Pulmonary artery endothelial cell (primary cell): ENCODE measurements at places on chromosomes 3 and 15.

GRCh38 chr3:140198242-140198641, 263.3 kb downstream of the CLSTN2 start:
- DNase-seq = no peak

GRCh38 chr3:17227472-17227871, 342.7 kb downstream of the PLCL2 start:
- no peak for DNase-seq

DNA sequence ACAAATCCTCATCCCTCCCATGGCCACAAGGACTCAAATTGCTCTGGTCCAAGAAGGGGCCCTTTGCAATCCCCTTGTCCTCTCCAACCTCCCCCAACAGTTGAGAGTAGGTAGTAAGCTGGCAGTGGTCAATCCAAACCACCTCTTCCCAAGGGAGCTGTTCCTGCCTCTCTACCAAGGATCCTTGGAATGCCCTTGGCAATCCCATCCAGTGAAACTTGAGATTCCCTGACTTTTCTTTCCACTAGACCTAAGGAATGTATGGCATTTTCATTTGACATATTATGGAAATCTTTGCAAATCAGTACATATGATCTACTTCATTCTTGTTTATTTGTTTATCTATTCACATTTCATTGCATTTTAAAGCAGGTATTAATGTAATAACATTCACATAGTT, 4.8 kb upstream of the RBP2 start:
- no peak for DNase-seq

- DNase-seq = no peak
Measured at GRCh38 chr3:121430664-121431215, 115.0 kb downstream of the POLQ start.

DNA sequence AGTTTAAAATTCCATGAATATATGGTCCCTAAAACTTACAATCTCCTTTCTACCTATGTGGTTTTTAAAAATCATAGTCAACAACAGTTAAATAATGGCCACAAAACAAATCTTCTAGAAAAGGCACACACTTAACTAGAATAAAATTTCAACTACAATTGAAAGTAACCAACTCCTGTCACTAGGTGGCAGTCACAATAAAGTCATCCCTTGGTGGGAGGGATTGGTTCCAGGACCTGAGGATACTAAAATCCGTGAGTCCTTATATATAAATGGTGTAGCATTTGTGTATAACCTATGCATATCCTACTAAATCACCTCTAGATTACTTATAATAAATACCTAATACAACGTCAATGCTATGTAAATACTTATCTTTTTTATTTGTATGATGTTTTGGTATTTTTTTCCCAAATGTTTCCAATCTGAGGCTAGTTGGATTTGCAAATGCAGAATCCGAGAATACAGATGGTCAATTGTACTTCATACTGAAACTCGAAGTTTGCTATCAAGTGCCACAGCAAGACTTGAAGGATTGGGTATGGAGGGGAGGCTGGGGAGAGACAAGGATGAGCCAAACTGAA, 172.6 kb downstream of the FMN1 start:
- DNase-seq = no peak

GRCh38 chr3:14768881-14769280, 49.9 kb upstream of the FGD5 start:
- no peak for DNase-seq

DNA sequence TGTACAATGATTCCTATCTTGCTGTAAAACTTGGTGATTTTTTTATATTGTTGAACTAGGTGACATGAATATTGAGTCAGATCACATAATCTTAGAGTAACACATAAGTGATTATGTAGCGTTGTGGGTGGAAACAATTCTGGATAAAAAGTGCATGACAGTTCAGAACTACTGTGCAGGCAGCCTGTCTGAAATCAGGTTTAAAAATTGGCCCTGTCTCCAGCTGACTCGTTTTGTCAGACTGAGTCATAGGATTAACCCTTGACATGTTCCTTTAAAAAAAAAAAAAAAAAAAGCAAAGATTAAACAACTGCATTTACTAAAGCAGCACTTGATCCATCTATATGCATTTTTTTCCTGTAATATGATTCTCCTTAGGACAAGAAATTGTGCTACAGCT, 160.0 kb upstream of the CGNL1 start:
- no peak for DNase-seq

DNA sequence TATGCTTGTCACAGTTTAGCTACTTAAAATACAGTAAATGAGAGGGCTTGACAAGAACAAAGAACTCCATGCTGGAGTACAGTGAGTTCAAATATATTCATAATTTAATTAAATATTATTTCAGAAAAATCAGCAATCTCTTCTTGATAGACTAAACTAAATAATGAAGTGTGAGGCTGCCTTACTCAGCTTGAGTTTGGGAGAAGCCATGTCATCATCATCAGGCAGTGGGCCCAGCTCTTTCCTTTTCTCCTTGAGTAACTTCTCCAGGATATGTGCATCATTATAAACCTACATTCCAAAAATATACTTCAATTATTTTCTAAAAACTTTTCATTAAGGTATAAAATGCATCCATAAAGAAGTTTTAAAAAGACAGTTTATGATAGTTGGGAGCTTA, 70.5 kb downstream of the PBRM1 start:
- no peak for DNase-seq

GRCh38 chr3:98034486-98034885, 629 bp downstream of the GABRR3 start:
- no peak for DNase-seq

- DNase-seq = no peak
Measured at GRCh38 chr3:32593903-32594525, 23.4 kb upstream of the DYNC1LI1 start.

DNA sequence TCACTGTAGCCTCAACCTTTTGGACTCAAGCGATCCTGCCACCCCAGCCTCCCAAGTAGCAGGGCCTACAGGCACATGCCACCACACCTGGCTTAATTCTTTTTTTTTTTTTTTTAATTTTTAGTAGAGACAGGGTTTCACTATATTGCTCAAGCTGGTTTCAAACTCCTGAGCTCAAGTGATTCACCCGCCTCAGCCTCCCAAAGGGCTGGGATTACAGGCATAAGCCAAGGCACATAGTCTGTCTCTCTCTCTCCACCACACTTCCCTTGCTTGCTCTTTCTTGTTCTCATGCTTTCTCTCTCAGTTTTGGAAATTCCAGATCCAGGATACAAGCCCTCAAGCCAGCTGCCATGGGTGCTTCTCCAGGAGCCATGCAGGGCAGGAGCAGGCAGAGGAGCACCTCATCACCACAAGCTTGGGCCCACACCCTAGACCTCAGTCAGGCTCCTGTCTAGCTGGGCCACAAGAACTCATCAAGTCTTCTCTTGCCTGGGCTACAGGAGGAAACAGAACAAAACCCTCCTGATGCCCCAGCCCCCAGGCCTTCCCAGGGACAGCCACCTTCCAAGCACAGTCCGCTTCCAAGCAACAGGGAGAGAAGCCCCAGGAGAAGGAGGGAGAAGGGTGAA, 145.3 kb upstream of the LPP start:
- DNase-seq = no peak

- DNase-seq = no peak
Measured at GRCh38 chr3:13085081-13085845, 12.0 kb upstream of the IQSEC1 start.

DNA sequence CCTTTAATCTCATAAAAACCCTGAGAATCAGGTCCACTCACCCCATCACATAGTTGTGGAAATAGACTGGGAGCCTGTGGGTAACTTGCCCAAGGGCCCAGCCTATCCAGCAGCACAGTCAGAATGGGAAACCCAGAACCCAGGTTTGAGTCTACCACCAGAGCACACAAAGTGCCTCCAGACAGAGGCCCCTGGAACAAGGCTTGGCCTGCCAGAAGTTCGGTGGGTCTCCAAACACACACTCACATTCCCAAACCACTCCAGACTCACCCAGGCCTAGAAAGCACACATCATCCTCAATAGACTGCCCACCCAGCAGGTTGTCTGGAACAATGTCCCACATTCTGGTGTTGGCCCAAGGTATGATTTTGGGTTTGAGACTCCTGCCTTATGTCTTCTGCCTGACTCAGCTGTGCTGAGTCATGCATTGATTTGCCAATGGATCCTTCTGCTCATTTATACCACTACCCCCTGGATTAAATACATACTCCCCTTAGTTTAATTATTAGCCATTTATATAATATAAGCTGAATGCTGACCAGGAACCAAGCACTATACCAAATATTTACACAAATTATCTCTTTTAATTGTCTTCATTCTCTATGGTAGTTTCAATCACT, 4.5 kb downstream of the SLC12A8 start:
- DNase-seq = no peak

DNA sequence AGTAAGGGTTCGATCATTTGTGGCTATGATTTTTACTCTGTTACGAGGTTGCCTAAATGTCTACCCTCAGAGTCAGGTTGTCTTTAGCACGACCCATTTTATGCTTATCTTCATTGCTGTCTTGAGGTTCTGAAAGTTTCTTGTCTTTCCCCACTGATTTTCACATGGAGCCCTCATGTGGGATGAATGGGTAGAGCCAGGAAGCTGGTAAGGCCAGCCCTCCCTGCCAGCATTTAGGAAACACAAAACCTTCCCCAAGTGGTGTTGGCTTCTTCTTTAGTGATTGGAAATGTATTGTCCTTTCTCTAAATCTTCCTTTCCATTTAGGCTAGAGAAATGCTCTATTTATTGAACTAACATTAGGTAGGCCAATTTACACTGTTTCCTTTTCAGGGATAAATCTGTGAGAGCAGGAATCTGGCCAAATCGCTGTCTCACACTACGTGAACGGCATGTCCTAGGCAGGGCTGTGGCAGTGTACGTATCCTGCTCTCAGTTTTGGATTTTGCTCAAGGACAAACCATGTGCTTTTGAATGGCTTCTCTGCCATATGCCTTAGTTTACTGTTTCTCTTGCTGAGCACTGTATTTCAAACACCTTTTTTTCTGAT, 43.7 kb downstream of the MYZAP start:
- no peak for DNase-seq

DNA sequence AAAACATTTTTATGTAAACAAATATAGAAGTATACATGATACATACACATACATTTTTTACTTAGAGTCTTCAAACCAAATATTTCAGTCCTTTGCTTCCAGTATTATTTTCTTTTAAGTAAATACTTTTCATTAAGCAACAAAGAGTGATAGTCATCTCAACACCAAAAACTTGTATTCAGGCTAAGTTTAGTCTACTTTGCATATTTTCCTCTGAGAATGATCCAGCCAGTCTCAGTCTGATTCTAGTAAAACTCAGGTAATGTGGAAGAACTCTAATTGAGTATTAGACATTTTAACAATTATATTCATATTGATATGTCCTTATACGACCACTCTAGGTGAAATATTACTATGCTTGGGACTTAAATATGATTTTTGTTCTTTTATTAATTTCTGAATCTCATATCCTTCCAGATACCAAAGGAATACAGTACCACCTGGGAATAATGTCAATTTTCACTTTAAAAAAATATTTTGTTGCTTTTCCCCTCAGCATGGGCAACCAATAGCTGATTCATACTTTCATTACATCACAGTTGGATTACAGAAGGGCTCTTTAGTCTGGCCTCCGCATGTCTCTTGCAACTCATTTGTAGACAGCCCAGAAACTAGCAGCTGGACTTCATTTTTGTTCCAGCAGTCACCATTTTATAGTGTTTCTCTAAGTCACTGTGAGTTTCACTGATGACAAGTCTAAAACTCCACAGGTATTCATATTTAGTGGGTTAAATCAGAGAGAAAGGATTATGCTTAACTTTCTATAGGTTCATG, 390.4 kb downstream of the ZBTB20 start:
- no peak for DNase-seq

GRCh38 chr3:181635141-181635540, 76.6 kb upstream of the SOX2 start:
- DNase-seq = no peak

GRCh38 chr15:33200444-33200843, 5.9 kb upstream of the FMN1 start:
- no peak for DNase-seq

GRCh38 chr15:98760975-98761374, 112.6 kb downstream of the IGF1R start:
- DNase-seq = no peak

- no peak for DNase-seq
Measured at GRCh38 chr15:79357566-79357965, 46.7 kb downstream of the TMED3 start.

GRCh38 chr3:113231827-113232253, 20.5 kb downstream of the BOC start:
- no peak for DNase-seq

- DNase-seq = no peak
Measured at GRCh38 chr3:129389572-129389937, 38.9 kb downstream of the EFCAB12 start.

DNA sequence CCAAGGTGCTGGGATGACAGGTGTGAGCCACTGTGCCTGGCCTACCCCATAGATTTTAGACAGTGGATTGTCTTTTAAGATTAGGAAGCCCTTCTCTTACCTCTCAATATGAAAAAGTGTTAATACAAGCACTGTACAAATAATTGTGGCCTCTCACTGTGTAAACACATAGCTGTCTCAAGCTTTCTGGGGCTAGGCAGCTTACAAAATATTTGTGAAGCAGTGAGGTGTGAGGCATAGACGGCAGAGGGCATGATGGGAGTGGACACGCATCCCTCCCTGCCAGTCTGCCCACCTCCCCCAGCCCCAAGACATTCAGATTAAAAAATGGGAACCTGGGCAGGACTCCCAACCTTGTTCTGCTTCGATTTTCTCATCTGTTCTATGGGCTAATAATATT, 34.6 kb downstream of the SQOR start:
- DNase-seq = no peak

DNA sequence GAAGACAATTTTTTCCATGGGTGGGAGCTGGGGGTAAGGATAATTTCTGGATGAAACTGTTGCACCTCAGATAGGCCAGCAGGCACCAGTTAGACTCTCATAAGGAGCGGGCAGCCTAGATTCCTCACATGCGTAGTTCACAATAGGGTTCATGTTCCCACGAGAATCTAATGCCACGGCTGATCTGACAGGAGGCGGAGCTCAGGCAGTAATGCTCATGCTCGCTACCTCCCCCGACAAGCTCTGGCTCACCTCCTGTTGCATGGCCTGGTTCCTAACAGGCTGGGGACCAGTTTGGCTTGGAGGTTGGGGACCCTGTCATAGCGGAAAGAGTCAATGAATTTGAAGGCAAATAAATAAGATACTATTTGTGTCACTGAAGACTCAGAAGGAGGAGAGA, 105.5 kb downstream of the PLD1 start:
- DNase-seq = no peak

DNA sequence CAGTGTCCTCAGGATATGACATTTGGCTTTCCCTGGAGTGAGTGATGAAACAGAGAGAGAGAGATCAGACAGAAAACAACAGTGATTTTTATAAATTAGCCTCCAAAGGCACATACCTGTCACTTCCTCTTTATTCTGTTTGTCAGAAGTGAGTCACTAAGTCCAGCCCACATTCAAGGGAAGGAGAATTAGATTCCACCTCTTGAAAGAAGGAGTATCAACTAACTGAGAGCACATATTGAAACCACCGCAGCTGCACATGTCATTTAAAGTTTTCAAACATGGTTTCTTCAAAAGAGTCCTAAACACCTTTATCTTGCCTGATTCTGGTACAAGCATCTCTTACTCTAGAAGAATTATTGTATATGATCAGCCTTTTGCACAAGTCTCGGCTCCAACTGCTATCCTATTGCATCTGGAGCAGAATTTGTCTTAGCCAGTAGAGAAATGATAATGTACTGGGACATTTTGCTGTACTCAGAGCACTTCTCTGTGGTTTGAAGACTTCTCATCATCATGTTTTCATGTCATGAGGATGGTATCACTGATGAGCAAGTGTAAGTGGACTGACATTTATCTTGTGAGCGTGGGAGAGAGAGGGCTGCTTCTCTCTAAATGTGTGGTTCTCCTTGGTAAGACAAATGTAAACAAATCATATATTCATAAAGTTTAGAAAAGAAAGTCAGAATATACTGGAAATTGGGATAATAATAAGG, 338.9 kb upstream of the CFAP20DC start:
- DNase-seq = no peak
